AG10803 (cell line): ENCODE measurements at places on chromosomes 6 and 20.

GRCh38 chr6:107330168-107330567, 129.2 kb downstream of the PDSS2 start:
- no peak for DNase-seq

GRCh38 chr20:44738813-44739477, 6.7 kb upstream of the KCNK15 start:
- DNase-seq: peak; percentile 59

GRCh38 chr20:34301587-34302311, 1.4 kb downstream of the AHCY start:
- no peak for DNase-seq

- DNase-seq: no peak
Observed at GRCh38 chr20:64271636-64272035, 16.1 kb downstream of the PCMTD2 start.

DNA sequence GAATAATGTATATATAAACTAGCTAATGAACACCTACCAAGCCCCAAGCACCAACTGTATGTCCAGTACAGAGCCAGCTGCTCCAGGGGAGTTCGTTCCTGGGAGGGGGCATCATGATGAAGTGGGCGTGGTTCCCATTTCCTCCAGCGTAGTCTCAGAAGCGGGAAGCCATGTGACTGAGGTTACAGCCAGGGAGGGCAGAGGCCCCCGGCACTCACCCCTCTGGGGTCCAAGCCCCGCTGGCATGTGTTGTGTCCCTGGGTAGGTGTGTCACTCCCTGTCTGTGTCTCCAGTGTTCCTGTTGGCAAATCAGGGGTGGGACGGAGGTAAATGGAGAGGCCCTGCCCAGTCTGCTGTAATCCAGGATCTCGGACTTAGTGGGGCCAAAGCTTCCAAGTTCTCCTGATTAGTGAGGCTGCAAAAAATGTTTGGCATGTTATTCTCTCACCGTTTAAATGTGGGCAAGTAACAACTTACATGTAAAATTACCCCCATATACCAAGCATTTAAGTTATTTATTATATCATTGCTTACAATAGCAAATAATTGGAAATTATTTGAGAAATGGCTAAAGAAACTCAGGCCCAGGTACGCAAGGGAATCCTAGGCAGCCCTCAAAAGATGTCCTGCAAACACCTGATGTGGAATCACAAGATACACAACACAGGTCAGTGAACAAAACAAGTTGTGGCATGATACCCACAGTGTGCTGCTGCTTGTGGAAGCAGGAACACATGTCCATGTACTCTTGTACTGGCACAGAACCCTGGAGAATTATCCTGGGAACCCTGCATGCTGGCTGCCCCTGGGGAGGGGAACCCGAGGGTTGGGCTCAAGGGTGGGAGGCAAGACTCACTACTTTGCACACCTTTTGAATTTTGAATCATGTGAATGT, 22.2 kb downstream of the FAM110A start:
- no peak for DNase-seq

DNA sequence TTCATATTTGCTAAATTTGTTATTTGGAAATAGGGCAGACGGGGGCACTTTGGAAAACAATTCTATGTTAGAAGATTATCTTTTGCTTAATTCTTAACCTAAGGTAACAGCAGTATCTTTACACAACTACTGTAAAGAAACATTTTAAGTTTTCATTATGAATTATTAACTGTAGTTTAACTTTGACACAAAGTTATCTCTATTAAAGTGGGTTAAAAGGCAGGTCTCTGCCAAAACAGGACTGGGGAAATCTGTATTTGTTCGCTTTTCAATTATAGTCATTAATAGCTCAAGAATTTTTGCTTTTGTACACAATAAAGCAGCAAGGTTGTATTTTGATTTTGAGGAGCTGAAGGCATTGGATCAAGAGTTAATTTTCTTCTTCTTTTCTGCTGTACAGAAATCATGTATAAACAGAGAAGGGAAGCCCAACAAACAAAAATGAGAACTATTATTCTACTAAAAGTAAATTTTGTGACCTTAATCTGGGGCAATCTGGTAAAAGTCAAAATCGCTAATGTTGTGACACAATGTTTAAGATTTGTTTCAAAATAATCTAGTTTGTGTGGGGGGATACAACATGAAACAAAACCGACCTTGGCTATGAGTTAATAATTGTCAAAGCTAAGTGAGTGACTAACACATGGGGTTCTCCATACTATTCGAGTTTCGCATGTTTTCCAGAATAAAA, 2.9 kb downstream of the STAU1 start:
- no peak for DNase-seq

- DNase-seq: peak; percentile 86
Observed at GRCh38 chr20:856361-856775, 22.9 kb downstream of the FAM110A start.

GRCh38 chr6:2940010-2940850, 31.1 kb downstream of the SERPINB6 start:
- DNase-seq: no peak

- no peak for DNase-seq
Observed at GRCh38 chr20:10642856-10643559, 30.8 kb downstream of the JAG1 start.

DNA sequence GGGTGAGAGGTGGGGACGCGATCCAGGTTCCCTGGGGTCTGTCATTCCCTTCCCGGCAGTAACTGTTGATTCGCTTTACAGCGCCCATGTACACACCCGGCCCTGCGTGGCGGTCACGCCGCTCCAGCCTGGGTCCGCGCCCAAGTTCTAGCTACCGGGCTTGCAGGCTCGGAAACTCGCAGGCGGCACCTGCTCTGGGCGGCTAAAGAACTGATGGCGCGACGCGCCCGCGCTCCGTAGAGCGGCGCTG, 1.4 kb upstream of the POU3F2 start:
- peak; percentile 22 for DNase-seq

DNA sequence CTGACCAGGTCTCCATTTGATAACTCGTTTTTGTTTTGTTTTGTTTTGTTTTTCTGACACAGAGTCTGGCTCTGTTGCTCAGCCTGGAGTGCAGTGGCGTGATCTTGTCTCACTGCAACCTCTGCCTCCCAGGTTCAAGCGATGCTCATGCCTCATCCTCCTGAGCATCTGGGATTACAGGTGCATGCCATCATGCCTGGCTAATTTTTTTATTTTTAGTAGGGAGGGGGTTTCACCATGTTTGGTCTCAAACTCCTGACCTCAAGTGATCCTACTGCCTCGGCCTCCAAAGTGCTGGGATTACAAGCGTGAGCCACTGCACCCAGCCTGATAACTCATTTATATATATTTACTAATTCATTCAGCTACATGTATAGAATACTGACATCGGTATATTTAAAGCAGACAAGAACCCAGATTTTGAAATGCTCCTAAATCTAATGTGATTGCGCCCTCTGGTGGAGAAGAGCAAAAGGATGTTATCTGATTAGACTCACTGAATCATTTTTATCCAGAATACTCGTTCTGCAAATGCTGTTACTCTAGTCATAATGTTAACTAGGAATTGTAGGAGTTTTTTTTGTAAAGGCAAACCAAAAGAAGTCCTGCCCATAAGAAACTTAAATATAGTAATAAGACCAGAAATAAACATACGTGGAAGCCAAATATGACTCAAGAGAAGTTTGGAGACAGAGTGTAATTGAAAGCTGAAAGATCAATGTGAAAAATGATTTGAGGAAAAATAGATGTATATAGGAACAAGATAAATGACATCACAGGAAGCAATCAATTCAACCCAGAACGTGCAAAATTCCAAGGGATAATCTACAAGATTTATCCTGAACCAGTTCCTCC, 5.3 kb upstream of the COL12A1 start:
- DNase-seq: peak; percentile 73
